ENCODE measurements at places on chromosomes 6 and 20. TPM values are rescaled to one million over a fixed set of nuclear protein-coding genes. Genes with fewer than 3 reads are reported as not detected.

- DNase-seq, result no peak
These were observed 17.9 kb upstream of the ARMC12 start for GRCh38 chr6:35718911-35719381.

- no peak for DNase-seq
These were observed 8.6 kb upstream of the SLC32A1 start for GRCh38 chr20:38715646-38716045.

DNA sequence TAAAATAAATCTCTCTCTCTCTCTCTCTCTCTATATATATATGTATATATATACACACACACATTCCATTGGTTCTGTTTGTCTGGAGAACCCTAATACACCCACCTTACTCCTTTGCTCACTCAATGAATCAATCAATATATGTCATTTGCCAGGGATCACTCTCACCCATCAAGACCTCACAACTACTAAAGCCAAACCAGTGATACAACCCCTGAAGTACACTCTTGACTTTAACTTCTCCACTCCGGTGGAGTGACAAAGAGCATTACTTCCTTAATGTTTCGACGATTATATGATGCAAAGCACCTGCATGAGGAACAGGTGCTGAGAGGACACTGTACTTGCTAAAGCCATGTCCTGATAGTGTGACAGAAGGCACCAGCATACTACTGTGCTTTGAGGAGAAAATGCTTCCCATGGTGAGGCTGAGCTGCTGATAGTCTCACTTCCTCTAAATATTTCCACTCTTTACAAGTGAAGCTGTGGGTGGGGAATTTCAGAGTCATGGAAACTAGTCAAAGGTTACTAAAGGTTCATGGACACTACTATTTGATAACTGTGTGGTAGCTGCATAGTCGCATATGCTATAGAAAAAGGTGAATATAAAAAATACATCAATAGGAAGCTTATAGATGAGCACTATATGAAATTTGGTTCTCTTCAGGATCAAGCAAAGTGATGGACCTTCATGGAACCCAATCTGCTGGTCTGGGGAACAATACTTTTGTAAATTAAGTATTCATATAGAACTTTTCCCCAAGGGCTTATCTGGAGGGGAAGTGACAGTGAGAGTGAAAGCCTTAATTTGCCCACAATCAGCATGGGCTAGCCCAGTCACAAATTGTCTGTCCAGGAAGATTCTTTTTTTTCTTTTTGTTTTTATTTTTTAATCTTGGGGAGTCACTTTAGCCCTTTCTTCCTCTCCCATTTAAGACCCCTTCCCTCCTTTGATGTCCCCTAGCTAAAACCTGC is 141.9 kb upstream of the NEDD9 start:
- no peak for DNase-seq

INSM1 gene
- polyA plus RNA-seq, result not detected

PTPRT gene
- polyA plus RNA-seq, result 0.04 TPM

Data from heart left ventricle (tissue), 16 donors.